H1 (cell line): ENCODE measurements at places on chromosomes 1 and 21. TPM values are rescaled to one million over a fixed set of nuclear protein-coding genes. Genes with fewer than 3 reads are reported as not detected.

- no peak for DNase-seq
These were observed 32.6 kb upstream of the CCDC190 start for GRCh38 chr1:162893612-162893908.

DNA sequence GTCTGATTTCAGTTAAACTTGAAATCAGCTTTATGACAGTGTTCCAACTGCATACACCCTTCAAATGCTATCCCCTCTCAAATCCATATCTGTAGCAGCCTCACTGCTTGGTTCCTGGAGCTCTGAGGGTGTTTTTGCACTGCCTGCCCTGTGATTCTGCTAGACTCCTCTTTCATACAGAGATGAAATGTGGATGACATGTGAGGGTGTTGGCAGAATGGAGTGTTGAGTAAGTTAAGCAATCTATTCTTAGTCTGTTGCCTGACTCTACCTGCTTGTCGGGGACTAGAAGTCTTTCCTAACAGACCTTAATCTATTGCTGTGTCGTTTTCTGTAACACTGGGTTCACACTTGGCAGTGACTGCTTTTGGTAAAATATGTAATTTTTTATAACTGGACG, 9.8 kb downstream of the IGSF5 start:
- DNase-seq: no peak

The S100A1 gene
- not detected in 2 replicates for total RNA-seq

The PEX19 gene
- total RNA-seq: 80.2 TPM in 2 replicates

- DNase-seq: peak; percentile 95
These were observed at the start of gene PIGV for GRCh38 chr1:26787706-26788514. Gene PIGV, plus strand, starts transcription at chr1:26787950. Its CDS starts 2,866 bp downstream, at chr1:26790816.

The MAP3K21 gene
- total RNA-seq: 21.3 and 21.8 TPM in 2 replicates

The ZNF593OS gene
- total RNA-seq: not detected in 2 replicates

DNA sequence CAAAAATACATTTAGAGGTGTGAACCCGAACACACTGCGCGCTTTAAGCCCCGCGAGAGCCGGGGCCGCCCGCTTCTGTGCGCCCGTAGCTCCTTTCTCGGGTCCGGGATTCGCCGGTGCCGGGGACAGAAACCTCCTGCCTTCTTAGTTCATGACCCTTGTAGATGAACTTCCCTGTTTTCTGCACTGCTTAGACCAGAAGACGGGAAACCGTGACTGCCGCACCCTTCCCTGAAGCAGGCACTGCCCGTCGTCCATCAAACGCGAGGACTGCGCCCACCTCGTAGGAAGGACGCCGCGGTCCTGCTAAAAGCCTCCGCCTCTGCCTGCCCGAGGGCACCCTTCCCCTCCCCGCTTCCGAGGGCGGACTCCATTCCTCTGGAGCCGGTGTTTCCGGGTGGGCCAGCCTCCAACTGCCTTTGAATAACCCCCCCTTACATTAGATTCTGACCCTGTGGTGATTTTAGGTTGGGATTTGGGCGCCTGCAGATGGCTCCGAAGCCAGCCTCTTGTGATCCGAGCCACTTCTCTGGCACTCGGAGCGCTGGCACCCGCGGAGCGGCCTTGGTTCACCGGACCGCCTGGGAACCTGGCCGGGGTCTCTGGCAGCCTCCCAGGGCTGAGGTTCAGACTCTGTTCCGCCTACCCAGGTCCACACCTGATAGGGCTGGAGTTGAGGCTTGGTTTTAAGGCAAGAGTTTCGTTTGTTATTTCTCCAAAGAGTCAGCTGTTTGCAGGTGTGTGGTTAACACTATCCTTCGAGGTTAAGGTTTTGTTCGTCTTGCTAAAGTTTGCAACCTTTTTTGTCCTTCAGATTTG, 1.2 kb upstream of the PTTG1IP start:
- peak; percentile 73 for DNase-seq

The ZNF683 gene
- not detected in 2 replicates for total RNA-seq

The LCE1B gene
- total RNA-seq: not detected in 2 replicates

DNA sequence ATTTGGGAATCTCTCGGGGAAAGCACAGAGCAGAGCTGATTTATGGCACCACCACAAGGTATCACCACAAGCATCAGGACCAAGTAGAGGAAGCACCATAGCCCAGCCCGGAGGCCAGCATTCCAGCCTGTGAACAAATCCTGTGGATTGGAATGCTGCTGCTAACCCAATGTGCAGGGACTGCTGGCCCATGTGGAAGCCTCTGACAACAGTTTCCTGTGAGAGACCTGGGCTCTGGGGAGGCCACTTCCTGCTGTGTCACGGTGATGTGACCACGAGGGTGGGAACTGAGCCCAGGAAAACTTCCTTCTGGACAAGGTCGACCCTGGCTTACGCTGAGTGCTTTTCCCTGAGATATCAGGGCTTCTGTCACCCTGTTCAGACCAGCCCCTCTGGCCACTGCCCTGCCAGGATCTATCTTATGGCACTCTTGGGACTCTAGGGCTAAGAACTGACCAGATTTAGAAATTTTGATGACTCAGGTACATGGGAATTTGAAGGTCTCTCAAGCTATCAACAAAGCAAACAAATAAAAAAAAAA, 88.3 kb upstream of the NGF start:
- no peak for DNase-seq

GRCh38 chr1:118340928-118341910, 156.2 kb upstream of the SPAG17 start:
- no peak for DNase-seq

- peak; percentile 29 for DNase-seq
These were observed 186.7 kb downstream of the FOXD2 start for GRCh38 chr1:47624531-47624930.

- DNase-seq: no peak
These were observed 12.5 kb downstream of the TRAF3IP3 start for GRCh38 chr1:209768354-209768774.

The PFKL gene
- 76.7 and 82.3 TPM in 2 replicates for total RNA-seq

DNA sequence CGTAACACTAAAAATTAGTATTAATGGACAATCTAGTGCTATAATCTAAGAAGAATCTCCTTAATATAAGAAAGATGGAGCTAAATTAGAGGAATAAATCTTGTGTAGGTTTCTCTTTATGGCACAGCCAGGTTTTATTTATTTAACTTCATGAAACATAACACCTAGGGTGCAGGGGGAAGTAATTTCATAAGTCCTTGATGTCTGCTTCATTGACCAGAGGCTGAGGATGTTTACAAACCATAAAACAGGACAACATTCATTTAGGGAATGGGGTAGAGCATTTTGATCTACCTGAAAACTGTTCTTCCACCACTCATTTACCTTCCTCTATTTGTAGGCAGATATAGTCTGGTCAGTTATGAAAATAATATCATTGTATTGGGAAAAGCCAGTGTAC, 95.5 kb downstream of the NGF start:
- DNase-seq: no peak

- DNase-seq: no peak
These were observed 9.5 kb downstream of the DENND2D start for GRCh38 chr1:111190931-111191451.

DNA sequence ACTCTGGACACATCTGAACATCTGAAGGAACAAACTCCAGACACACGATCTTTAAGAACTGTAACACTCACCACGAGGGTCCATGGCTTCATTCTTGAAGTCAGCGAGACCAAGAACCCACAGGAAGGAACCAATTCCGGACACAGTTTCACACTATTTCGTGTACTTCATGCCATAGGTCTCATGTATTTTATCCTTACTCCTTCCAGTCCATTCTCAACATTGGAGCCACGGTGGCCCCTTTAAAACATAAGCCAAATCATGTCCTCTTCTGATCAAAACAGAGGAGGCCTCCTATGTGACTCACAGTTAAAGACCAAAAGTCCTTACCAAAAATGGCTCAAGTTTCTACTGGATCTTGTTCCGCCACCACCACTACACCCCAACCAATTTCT, 29.8 kb upstream of the RCOR3 start:
- no peak for DNase-seq

DNA sequence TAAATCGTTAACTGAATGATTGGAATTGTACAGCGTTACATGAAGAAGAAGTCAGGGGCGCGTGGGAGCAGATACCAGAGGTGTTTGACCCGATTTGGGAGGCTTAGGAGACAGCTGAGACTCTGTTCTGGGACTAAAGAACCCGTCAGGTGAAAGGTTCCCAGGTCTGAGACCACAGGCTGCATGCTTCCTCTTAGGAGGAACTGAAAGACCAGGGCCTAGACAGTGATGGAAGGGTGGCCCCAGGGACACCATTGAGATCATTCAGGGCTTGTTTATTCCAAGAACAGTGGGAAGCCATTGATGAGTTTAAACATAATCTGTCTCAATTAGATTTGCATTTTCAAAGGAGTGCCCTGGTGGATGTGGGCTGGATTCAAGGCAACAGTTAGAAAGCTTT, 904 bp downstream of the KLF17 start:
- DNase-seq: no peak

The SPATA21 gene
- not detected in 2 replicates for total RNA-seq

The OSCP1 gene
- 1.4 and 1.8 TPM in 2 replicates for total RNA-seq

- no peak for DNase-seq
These were observed 213.7 kb downstream of the PBX1 start for GRCh38 chr1:164772635-164773034.

- no peak for DNase-seq
These were observed 322.9 kb upstream of the CXADR start for GRCh38 chr21:17189963-17190362.

GRCh38 chr1:57423656-57424211, at the start of gene DAB1:
Gene DAB1, minus strand, starts transcription at chr1:57424060. Its CDS starts 133,030 bp downstream, at chr1:57291030.
- peak; percentile 54 for DNase-seq

The PGLYRP4 gene
- not detected in 2 replicates for total RNA-seq

GRCh38 chr1:42334240-42335049, 590 bp downstream of the FOXJ3 start:
- DNase-seq: no peak

GRCh38 chr1:183576537-183576936, 13.7 kb downstream of the NCF2 start:
- no peak for DNase-seq

GRCh38 chr1:48777219-48777895, 666 bp upstream of the BEND5 start:
- DNase-seq: peak; percentile 46

DNA sequence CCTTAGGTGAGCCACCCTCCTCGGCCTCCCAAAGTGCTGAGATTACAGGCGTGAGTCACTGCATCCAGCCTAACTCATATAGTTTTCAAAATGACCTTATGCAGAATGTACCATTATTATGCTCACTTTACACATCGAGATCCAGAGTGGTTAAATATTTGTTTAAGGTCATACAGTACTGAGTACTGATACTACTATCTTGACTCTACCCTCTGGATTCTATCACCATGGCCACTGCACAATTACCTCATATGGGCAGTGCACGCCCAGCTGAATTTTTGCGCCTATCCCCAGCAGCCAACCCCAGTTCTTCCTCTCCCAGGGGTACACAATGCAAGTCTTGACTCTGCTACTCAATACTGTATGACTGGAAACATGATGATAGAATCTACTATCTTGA, 56.7 kb downstream of the EDARADD start:
- DNase-seq: no peak

The SH2D1B gene
- not detected in 2 replicates for total RNA-seq
